Fibroblast of upper back skin (primary cell): ENCODE measurements at places on chromosomes 1 and 21.

- peak; percentile 56 for DNase-seq
Observed at GRCh38 chr1:204763773-204764427, 78.4 kb upstream of the LRRN2 start.

DNA sequence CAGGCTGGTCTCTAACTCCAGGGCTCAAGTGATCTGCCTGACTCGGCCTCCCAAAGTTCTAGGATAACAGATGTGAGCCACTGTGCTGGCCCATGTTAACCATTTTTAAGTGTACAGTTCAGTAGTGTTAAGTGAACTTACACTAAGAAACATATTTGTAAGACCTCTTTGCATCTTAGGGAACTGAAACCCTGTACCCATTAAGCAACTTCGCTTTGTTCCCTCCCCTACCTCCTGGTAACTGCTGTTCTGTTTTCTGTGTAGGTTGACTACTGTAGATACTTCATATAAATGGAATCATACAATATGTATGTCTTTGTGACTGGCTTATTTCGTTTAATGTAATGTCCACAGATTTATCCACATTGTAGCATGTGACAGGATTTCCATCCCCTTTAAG, 11.0 kb downstream of the NUDC start:
- no peak for DNase-seq

DNA sequence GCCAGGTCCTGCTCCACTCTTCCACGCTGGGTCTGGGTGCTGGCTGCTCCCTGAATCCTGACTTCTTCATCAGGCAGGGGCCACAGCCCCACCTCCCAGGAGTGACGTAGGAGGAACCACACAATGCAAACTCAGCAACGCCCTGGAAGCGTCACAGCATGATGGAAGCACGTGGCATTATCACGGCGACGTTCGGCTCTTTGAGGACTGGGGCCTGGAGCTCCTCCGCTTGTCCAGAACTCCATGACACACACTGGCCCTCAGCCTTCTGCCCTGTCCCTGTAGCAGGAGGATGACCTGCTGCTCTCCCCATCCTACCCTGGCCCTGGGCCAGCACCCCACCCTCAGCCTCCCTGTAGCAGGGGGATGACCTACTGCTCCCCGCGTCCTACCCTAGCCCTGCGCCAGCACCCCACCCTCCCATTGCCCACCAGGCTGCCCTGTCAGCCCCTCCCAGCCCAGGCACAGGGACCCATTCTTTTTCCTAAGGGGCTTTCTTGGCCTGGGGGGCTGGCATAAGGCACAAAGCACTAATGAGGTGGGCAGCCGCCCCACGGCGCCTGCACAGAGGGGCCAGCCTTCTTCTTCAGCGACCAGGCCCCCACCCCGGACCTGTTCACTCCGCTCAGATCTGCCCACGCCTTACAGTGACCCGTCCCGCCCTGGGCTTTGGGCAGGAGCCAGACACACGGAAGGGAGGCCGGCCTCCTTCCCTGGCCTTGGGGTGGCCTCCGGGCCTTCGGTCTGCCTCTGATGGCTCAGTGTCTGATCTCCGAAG, 65.7 kb downstream of the DHRS3 start:
- DNase-seq = no peak

GRCh38 chr1:18946550-18947381, 9.7 kb downstream of the IFFO2 start:
- no peak for DNase-seq

DNA sequence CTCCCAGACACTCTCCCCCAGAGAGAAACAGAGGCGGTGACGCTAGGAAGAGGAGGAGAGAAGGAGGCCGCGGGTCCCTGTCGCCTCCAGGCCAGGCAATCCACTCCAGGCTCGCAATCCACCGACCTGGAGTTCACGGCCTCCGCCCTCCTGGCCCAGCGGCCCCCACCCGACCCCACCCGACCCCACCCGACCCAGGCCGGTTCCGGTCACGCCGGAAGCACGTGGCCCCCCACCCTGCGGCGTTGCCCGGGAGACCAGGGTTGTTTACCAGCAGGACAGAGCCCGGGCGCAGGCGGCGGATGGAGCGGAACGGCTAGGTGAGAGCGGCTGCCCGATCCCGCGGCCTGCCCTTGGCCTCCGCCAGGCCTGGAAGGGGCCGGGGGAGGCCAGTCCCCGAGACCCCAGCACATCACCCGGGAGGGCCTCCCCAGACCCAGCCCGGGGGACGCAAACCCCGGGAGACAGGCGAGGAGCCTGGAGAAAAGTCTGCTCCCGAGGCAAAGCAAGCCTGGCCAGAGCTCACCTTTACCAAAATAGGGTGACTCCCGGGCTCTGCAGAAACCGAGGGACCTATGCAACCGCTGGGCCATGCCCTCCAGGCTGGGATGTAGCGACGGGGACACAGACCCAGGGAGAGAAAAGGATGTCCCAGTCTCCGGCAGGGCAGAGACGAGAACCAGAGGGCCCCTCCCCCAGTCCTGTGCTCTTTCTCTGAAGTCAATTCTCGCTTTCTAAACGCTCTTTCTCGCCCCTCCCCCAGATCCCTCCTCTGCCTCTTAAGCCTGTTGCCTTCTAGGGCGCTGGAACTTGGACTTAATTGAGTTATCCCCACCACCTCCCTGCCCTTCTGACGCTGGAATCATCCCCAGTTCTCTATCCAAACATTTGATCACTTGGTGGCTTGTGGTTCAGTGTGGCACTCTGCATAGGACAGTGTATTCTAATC, at the start of the genes PLA2G2C and UBXN10:
Gene PLA2G2C (minus strand): TSS at position 685 of the 949 bp plus-strand sequence. CDS start 9,155 bp downstream, outside the sequence.
Gene UBXN10 (plus strand): TSS at position 263 of the 949 bp plus-strand sequence. CDS start 4,466 bp downstream, outside the sequence.
- no peak for DNase-seq

- no peak for DNase-seq
Observed at GRCh38 chr1:18974606-18975005, 18.1 kb upstream of the IFFO2 start.

DNA sequence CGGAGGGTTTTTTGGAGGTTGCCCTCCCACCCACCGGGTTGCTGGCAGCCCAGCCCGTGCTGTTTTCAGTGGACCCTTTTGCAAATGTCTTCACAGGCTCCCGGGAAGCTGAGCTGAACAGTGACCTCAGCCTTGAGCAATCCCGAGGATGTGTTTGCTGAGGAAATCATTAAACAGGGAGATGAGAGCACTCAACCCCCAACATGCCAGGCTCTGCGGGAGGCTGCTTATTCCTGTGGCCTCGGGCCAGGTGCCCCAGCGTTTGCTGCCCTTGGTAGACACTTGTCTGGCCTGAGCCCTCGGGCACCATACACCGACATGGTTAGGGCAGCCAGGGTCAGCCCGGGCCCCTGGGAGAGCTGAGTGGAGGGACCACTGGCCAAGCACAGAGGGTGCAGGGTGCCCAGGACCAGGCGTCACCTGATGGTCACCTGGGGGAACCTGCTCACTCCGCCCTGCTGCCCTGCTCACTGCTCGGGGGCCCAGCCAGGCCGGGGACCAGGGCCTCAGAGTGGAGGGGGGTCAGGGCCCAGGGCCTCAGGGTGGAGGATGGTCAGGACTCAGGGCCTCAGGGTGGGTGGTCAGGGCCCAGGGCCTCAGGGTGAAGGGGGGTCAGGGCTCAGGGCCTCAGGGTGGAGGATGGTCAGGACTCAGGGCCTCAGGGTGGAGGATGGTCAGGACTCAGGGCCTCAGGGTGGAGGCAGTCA, 42.5 kb upstream of the POFUT2 start:
- DNase-seq = peak; percentile 89

DNA sequence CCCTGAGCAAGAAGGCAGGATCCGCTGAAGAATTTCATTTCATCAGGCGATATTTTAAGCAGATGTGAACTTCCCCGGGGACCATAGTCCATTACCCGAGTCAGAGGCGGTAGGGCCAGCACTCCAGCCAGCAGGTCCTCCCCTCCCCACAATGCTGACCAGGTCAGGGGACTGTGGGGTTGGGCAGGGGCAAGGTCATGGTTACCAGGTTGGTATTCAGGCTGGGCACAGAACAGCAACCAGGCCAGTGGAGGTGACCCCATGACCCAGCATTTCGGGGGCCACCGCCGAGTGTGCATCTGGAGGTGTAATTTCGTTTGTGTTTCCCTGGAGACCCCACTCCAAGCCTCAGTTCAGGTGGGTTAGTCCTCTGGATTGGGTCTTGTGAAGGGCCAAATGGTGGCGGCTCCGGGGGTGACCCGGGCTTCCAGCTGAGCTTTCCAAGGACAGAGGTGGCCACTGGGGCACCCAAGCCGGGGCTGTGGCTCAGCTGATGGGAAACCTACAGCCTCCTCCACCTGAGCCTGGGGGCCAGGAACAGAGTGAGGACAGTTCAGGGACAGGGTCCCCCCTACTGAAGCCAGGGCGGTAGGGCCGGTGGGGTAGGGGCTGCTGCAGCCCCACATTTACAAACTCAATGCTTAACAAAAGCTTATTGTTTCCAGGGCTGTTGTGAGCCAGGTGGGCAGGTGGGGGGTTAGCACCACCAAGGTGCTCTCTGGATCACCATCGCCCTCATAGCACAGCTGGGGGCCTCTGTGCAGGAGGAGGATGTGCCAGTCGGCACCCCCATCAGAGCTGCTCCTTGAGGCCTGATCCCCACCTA, 2.8 kb downstream of the PRDM16 start:
- DNase-seq = no peak
